Epithelial cell of umbilical artery (primary cell): ENCODE measurements at places on chromosomes 13 and 19. TPM values are rescaled to one million over a fixed set of nuclear protein-coding genes. Genes with fewer than 3 reads are reported as not detected.

The LRRC8E gene
- 1.1 and 1.3 TPM in 2 replicates for total RNA-seq

The CGB8 gene
- not detected in 2 replicates for total RNA-seq

The EXOSC5 gene
- total RNA-seq: 20.7 and 25.7 TPM in 2 replicates

The BICRA gene
- 5.0 and 5.5 TPM in 2 replicates for total RNA-seq

The CLIP3 gene
- total RNA-seq: 1.8 and 1.9 TPM in 2 replicates

The P2RY11 gene
- 2.0 and 2.9 TPM in 2 replicates for total RNA-seq

The C19orf67 gene
- not detected in 2 replicates for total RNA-seq

The MEF2B gene
- total RNA-seq: 0.32 TPM in 1 of 2 replicates, not detected in the other

The FREM2 gene
- total RNA-seq: not detected in 2 replicates

The PDE4C gene
- total RNA-seq: 0.15 TPM in 1 of 2 replicates, not detected in the other

The C19orf81 gene
- total RNA-seq: 2.7 TPM in 1 of 2 replicates, not detected in the other

The PRR20A gene
- not detected in 2 replicates for total RNA-seq

The MEIOSIN gene
- total RNA-seq: not detected in 2 replicates

The ADPRHL1 gene
- total RNA-seq: under 0.01 and 0.30 TPM in 2 replicates

The NDUFA11 gene
- 211 and 432 TPM in 2 replicates for total RNA-seq

The YJEFN3 gene
- total RNA-seq: under 0.01 and 1.2 TPM in 2 replicates

The NUFIP1 gene
- 1.9 and 3.6 TPM in 2 replicates for total RNA-seq

The STARD13 gene
- 23.7 and 25.0 TPM in 2 replicates for total RNA-seq

The BEST2 gene
- total RNA-seq: not detected in 2 replicates

The NFIX gene
- total RNA-seq: 5.5 and 13.1 TPM in 2 replicates

The DIRAS1 gene
- total RNA-seq: under 0.01 TPM in 1 of 2 replicates, not detected in the other

The COMP gene
- total RNA-seq: not detected in 2 replicates

The KIR3DL1 gene
- total RNA-seq: not detected in 2 replicates

The FOSB gene
- 0.15 and 0.32 TPM in 2 replicates for total RNA-seq

The FUT3 gene
- total RNA-seq: not detected in 2 replicates

The KLHL1 gene
- not detected in 2 replicates for total RNA-seq

The ZNF160 gene
- total RNA-seq: 16.2 and 19.8 TPM in 2 replicates

The LAIR2 gene
- total RNA-seq: not detected in 2 replicates

The ADGRE1 gene
- not detected in 2 replicates for total RNA-seq

The WDR88 gene
- total RNA-seq: not detected in 2 replicates

The IRGC gene
- not detected in 2 replicates for total RNA-seq
